ENCODE measurements at places on chromosomes 16 and 17.

- no peak for DNase-seq
These were observed 53.9 kb upstream of the GPRC5B start for GRCh38 chr16:19938536-19938935.

GRCh38 chr16:81457326-81458133, 12.9 kb downstream of the CMIP start:
- DNase-seq: no peak

GRCh38 chr17:17946093-17946492, 26.1 kb downstream of the TOM1L2 start:
- no peak for DNase-seq

DNA sequence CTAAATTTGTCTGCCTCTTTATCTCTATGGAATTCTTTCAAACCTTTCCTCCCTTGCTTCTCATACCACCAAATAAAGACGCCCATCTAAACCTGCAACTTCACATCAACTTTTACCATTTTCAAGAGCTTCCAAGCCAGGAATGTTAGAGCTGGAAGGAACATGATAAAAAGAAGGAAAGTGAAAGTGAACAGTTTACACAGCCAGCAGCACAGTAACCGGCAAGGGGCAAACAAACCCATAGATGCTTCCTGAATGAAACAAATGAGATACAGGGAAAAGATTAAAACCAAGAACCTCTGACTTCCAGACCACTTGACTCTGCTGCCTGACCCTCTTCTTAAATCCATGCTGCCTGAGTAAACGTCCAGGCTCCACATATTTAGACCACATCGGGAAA, 231.1 kb upstream of the CA10 start:
- no peak for DNase-seq
